Activated CD4-positive, alpha-beta memory T cell treated with anti-CD3 and anti-CD28 coated beads, Interleukin-2, amount 10 ng/mL, durations not matched to agents 7 days and 5 days (primary cell): ENCODE measurements at places on chromosomes 2 and 18. TPM values are rescaled to one million over a fixed set of nuclear protein-coding genes. Genes with fewer than 3 reads are reported as not detected.

DNA sequence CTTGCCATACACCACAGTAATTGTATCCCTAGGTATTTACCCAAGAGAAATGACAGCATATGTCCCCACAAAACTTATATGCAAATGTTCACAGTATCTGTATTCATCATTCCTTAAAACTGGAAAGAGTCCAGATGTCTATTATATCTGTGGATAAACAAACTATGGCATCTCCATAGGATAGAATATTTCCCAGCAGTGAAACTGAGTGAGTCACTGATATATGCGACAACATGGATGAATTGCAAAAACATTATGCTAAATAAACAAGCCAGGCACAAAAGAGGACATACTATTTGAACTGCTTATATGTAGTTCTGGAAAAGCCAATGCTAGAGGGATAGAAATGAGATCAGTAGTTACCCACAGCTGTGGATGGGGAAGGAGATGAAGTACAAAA is 359.4 kb upstream of the DSEL start:
- H3K4me1 ChIP-seq = no peaks in the 10 kb centered on the region
- no peak overlapping the region for H3K27ac ChIP-seq
- no peaks in the 10 kb centered on the region for H3K27me3 ChIP-seq
- no peaks in the 10 kb centered on the region for H3K36me3 ChIP-seq
- no peak for DNase-seq

PNO1 gene
- total RNA-seq = 8.5 TPM

DNA sequence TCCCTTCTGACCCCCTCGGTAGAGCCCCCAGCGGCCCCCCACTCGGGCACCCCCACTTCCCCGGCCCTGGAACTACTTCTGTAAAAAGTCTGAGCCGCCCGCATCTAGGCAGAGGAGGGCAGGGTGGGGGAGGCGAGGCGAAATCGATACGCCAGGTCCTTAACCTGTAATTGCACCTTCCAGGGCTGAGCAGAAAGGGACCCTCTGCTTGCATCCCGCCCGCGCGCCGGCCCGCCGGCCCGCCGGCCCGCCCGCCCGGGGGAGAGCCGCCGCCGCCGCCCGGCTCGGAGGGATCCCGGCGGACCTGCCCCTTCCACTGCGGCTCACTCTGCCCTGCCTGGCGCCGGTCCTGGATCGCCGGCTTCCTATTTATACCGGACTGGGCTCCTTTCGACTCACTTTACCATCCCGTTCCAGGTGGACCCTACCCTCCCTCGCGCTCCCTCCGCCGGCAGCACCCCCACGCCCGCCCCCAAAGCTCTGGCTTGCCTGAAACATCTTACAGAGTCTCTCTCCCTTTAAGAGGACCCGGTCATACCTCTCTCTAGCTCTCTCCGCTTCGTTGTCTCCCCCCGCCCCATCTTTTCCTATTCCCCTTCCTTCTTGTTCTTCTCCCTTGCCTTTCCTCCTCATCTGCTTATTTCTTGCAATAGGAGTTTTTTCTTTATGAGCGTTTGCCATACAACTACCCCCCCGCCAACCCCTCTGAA is 797 bp downstream of the KLHL14 start:
- no peak overlapping the region for H3K27ac ChIP-seq
- H3K27me3 ChIP-seq = peaks cover 46% of the 10 kb centered on the region
- no peaks in the 10 kb centered on the region for H3K36me3 ChIP-seq
- no peak overlapping the region for H3K4me3 ChIP-seq

GRCh38 chr2:9980520-9980919 is 29.0 kb downstream of the GRHL1 start:
- H3K27ac ChIP-seq = no peak overlapping the region
- no peak overlapping the region for H3K4me3 ChIP-seq
- peaks cover 16% of the 10 kb centered on the region for H3K27me3 ChIP-seq
- peaks cover 33% of the 10 kb centered on the region for H3K4me1 ChIP-seq
- DNase-seq = no peak

GRCh38 chr2:79770926-79771325 is 258.1 kb downstream of the CTNNA2 start:
- no peak overlapping the region for H3K27ac ChIP-seq
- no peak for DNase-seq
- H3K36me3 ChIP-seq = no peaks in the 10 kb centered on the region
- no peaks in the 10 kb centered on the region for H3K4me1 ChIP-seq

- no peak overlapping the region for H3K27ac ChIP-seq
- DNase-seq = no peak
- H3K4me3 ChIP-seq = no peak overlapping the region
Measured at GRCh38 chr2:198321522-198322088, 517.2 kb downstream of the PLCL1 start.

SF3B6 gene
- 87.4 TPM for total RNA-seq

MDH1B gene
- total RNA-seq = 0.08 TPM

GRCh38 chr2:146981921-146982320 is 862.9 kb upstream of the ACVR2A start:
- no peak for DNase-seq
- H3K4me3 ChIP-seq = no peak overlapping the region
- H3K27me3 ChIP-seq = no peaks in the 10 kb centered on the region
- no peak overlapping the region for H3K27ac ChIP-seq
- no peaks in the 10 kb centered on the region for H3K36me3 ChIP-seq

- no peak overlapping the region for H3K27ac ChIP-seq
- no peaks in the 10 kb centered on the region for H3K27me3 ChIP-seq
- no peak overlapping the region for H3K4me3 ChIP-seq
- no peaks in the 10 kb centered on the region for H3K4me1 ChIP-seq
- no peak for DNase-seq
Measured at GRCh38 chr2:58973811-58974281, 732.7 kb upstream of the FANCL start.

DNA sequence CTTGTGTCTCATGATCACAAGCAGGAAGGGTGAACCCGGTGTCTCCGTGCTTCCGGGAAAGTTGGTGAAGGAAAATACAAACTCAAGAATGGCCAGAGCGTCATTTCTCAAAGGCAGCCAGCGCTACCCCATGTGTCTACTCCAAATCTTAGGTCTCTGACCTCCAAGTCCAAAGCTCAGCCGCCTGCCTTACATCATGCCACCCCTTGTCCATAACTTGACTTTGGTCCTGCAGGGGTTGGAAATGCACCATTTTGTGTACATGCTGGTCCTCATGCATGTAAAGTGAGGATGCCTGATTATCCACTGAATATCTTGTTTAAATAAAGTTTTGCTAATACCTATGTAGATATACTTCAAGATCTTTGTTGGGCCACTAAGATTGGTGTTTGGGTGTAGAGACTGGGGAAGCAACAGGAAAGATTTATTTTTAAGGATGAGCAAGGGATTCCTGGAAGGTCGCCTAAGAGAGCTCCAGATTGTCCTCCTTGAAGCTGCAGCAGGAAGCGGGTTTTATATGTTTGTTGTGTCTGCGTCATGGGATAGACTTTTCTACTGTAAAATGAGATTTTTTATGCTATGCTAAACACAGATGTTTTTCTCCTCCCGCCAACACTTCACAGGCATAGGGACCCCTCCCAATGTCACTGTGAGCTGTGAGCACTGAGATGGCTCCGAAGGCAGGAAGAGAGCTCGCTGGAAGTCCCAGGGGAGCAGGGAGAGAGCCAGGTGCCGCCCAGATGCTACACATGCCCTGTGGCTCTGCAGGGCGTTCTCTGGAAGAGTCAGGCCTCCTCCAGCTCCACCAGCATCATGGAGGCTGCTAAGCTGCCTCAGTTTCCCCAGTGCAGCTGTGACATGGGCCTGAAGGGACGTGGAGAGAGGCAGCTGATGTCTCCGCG is 176.2 kb upstream of the HDAC4 start:
- no peaks in the 10 kb centered on the region for H3K4me1 ChIP-seq
- no peaks in the 10 kb centered on the region for H3K36me3 ChIP-seq
- no peak for DNase-seq
- H3K27me3 ChIP-seq = peaks cover 6% of the 10 kb centered on the region
- H3K4me3 ChIP-seq = no peak overlapping the region
- no peak overlapping the region for H3K27ac ChIP-seq

CHPF gene
- total RNA-seq = 14.5 TPM

GRCh38 chr2:41963661-41964525 is 83.9 kb upstream of the PKDCC start:
- H3K36me3 ChIP-seq = no peaks in the 10 kb centered on the region
- H3K4me1 ChIP-seq = no peaks in the 10 kb centered on the region
- H3K4me3 ChIP-seq = no peak overlapping the region
- H3K27me3 ChIP-seq = peaks cover 7% of the 10 kb centered on the region
- H3K27ac ChIP-seq = no peak overlapping the region
- DNase-seq = no peak

GRCh38 chr2:136860443-136860958 is 95.2 kb downstream of the THSD7B start:
- H3K4me1 ChIP-seq = no peaks in the 10 kb centered on the region
- H3K27me3 ChIP-seq = no peaks in the 10 kb centered on the region
- no peaks in the 10 kb centered on the region for H3K36me3 ChIP-seq
- H3K4me3 ChIP-seq = no peak overlapping the region
- no peak for DNase-seq

GRCh38 chr18:35236571-35237363 is 4.1 kb upstream of the ZNF397 start:
- no peaks in the 10 kb centered on the region for H3K27me3 ChIP-seq
- no peak overlapping the region for H3K27ac ChIP-seq
- no peaks in the 10 kb centered on the region for H3K36me3 ChIP-seq
- H3K4me3 ChIP-seq = no peak overlapping the region
- no peak for DNase-seq

DNA sequence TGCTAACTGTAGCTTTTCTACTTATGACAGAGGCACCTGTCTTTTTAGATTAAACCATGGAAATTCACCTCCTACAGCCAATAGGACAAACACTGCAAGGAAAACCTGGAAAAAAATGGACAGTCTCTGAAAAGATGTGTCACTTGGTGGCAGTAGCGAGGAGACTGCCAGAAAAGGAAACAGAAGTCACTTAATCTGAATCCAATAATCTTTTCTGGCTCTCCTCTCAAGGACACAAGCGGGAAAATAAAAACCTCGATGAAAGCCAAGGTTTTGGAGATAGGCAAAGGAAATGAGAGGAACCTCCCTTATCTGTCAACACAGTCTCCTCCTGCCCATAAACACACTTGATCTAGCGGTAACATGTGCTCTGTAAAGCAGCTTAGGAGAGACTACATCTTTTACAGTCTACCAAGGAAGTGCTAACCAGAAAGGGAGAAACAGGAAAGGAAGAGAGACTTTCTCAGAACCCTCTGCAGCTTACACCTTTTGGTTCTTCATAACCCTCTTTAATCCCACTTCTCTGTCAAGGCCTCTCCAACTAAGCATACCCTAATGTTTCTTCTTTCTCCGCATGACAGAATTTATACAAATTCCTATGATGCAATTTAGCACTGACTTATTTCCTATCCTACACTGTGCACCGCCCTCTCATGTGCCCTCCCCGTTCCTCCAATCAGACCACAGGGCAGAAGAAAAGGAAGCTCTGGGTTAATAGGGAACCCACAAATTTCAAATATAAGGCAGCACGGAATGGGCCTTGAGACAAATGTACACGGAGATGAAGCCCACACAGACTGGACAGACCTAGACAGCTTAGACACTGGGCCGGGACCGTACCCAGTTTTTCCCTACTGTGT is 52.8 kb downstream of the CLASP1 start:
- peak overlapping the region; percentile 82 for H3K27ac ChIP-seq
- H3K27me3 ChIP-seq = no peaks in the 10 kb centered on the region
- DNase-seq = peak; percentile 22
- H3K36me3 ChIP-seq = peaks cover 14% of the 10 kb centered on the region
- H3K4me3 ChIP-seq = peak overlapping the region; percentile 30

GRCh38 chr2:50772607-50773006 is 259.3 kb downstream of the NRXN1 start:
- H3K27ac ChIP-seq = no peak overlapping the region
- no peaks in the 10 kb centered on the region for H3K4me1 ChIP-seq
- H3K36me3 ChIP-seq = no peaks in the 10 kb centered on the region
- DNase-seq = no peak
- no peaks in the 10 kb centered on the region for H3K27me3 ChIP-seq
- H3K4me3 ChIP-seq = no peak overlapping the region

MOGAT1 gene
- total RNA-seq = not detected

SIX3 gene
- total RNA-seq = 0.08 TPM

DNA sequence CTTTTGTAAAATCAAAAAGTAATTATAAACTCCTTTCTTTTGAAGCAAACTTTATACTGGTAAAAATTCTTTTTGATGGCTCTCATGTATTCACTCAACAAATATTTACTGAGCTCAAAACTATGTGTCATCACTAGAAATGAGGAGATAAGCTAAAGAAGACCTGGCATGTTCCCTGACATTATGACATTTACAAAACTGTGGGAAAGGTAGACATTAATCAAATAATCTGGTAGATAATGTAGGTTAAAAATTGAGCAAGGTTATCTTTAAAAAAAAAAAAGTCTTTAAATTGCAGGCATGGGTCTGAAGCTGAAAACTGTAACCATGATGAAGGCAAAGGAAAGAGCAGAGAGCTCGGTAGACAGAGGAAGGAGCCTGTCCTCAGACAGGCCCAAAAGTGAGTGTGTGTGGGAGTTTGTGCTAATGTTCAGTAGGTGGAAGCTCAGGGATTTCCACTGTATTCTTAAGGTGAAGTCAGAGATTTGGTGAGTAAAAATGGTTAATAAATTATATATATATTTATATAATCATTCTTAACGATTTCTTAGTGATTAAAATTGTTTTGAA is 612.9 kb downstream of the LRP1B start:
- H3K27ac ChIP-seq = no peak overlapping the region
- H3K4me1 ChIP-seq = no peaks in the 10 kb centered on the region
- H3K36me3 ChIP-seq = no peaks in the 10 kb centered on the region
- DNase-seq = no peak

IL37 gene
- 0.48 TPM for total RNA-seq

ARHGEF33 gene
- not detected for total RNA-seq

DNA sequence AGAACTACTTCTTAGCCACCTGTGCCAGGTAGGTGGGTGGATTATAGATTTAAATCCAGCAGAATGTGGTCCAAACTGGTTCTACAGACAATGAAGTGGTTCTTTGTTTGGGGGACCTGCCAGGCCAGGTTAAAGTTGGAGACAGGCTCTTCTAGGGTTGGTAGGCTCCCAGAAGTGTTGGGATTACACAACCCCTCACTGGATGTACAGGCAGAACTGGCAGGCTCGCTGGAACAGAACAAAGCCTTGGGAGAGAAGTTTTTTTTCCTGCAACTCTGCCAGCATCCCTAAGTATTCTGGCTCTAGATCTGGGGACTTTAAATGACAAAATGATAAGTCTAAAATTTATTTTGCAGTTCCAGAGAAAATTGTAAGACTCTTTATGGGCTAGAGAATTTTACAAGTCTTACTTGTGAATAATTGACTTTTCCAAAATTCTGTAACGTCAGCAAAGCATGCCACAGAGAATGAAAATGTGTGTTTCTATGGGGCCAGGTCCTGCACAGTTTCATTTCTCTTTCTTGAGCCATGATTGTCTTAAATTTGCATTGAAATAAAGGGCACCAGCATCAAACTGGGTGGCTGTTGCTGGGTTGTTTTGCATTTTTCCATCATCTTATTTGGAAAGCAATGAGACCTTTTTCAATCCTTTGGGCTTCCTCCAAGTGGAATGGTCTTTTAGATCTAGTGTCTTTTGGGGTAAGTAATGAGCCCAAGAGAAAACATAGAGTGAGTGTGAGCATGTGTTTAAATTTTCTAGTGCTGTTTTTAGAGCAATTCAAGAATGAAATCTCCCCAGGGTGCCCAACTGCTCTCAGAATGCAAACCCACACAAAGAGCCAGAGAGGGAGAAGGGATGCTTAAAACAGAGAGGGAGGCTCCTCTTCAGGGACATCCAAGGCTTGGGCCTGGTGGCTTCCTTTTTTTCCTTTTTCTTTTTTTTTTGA is 32.4 kb upstream of the ATL2 start:
- peaks cover 4% of the 10 kb centered on the region for H3K27me3 ChIP-seq
- DNase-seq = no peak
- peaks cover 9% of the 10 kb centered on the region for H3K36me3 ChIP-seq
